ENCODE measurements at places on chromosomes 7 and 10. TPM values are rescaled to one million over a fixed set of nuclear protein-coding genes. Genes with fewer than 3 reads are reported as not detected.

GRCh38 chr10:121927318-121927840 is 452 bp downstream of the ATE1 start:
- DNase-seq, result peak; percentile 72

GRCh38 chr7:106515321-106515720 is 145.6 kb downstream of the CCDC71L start:
- DNase-seq, result no peak

DNA sequence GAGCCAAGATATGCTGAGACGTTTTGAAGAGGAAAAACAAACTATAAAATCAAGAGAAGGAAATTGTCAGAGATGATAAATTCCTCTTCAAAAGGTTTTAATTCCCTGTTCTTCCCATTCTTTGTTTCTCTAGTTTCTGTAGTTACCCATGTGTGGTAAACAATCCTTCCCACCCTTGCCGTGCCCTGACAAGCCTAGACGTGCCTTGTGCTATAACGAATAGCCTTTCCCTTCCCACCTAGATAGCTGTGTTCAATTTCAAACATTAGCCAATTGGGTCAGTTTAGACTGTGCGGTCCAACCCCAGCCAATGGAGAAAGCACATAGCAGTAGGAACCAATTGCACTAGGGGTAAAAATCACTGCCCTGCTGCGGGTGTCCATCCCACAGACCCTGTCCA is 138.1 kb downstream of the RALA start:
- DNase-seq, result no peak

GRCh38 chr10:121245754-121246153 is 352.5 kb downstream of the FGFR2 start:
- DNase-seq, result peak; percentile 48

- DNase-seq, result no peak
Observed at GRCh38 chr10:101826852-101827434, 8.7 kb upstream of the OGA start.

DNA sequence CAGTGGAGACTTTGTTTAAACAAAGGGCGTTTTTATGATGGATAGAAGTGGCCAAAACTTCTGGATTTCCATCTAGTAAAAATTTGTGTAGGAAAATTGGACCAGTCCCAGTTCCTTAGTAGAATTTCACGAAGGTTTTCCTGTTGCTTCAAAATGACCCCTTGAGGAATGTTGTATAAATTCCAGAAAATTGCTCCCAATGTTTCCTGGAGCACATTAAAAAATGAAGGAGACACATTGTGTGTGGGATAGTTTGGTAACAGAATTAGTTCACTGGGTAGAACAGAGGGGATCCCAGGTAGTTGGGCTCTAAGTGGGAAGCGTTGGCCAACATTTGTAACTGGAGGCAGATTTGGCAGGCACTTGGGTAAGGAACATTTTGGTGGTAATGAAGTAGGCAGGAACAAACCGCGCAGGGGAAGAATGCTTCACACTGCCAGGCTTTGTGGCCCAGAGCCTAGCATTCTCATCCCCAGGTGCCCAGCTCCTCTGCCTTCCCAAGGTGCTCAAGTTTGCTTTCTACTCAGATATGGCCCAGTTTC is 758.6 kb downstream of the AUTS2 start:
- DNase-seq, result no peak

GRCh38 chr10:71312811-71313789 is 6.0 kb upstream of the SLC29A3 start:
- DNase-seq, result peak; percentile 22

GRCh38 chr7:96346293-96346953 is 24.5 kb upstream of the SLC25A13 start:
- DNase-seq, result no peak

DNA sequence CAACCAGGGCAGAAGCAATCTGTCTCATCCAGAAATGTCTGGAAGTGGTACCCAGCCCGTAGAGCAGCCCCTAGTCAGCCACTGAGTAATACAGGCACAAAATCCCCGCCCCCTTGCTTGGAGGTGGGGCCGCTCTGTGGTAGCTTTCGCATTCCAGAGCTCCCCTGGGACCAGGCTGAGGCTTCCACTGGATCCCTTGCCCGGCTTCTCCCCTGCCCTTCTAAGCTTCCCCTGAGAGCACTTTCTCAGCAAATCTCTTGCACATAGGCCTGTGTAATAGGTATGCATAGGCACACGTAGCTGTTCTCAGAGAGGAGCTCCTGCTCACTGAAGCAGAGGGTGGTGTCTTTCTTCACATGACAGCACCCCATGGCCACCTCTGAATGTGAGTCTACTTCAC is 144.2 kb downstream of the BMS1 start:
- peak; percentile 43 for DNase-seq

- no peak for DNase-seq
Observed at GRCh38 chr10:83050815-83051214, 1088.5 kb upstream of the GHITM start.

- peak; percentile 49 for DNase-seq
Observed at GRCh38 chr7:47587351-47587750, 5.4 kb upstream of the TNS3 start.

GRCh38 chr7:156184164-156184563 is 371.9 kb upstream of the SHH start:
- no peak for DNase-seq

GRCh38 chr7:42993038-42993437 is 60.9 kb downstream of the MRPL32 start:
- no peak for DNase-seq

- peak; percentile 13 for DNase-seq
Observed at GRCh38 chr10:91287276-91287675, 66.8 kb downstream of the PCGF5 start.

DNA sequence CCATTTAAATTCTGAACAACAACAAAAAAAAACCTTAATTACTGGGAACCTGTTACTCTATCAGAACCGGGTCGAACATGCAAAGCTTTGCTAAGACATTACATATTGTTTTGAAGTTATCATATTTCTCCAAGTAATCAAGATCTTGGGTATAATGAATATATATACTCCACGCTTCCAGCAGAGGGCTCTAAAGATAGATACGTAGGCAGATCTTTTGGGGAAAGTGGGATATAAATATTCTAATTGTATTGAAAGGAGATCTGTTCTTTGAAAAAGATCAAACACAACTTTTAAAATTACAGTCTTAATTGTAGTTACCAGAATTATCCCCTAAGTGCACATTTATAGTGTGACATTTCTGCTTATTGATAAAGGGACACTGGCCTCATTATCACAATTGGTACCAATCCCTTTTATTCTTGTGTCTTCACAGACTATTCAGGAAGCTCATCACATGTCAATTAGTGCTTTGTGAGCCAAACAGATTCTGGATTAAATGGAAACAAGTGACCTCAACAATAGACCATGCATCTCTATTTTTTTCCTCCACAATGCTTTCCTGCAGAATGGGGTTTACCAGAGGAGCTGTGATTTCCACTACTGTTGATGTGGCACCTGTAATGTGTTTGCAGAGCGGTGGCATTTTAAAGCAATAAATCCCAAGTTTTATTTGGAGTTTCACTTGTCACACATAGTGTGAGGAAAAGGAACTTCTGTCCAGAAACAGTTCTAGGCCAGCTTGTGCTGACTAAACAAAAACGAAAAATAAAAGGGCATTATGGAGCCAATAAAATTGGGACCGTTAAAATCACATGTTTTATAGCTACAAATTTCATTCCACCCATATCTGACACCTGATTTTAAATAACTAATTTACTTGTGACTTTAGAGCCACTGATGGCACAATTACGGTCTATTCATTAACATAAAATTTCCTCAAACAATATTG is 122.4 kb downstream of the CTTNBP2 start:
- DNase-seq, result no peak

- DNase-seq, result no peak
Observed at GRCh38 chr7:31648288-31648687, 38.7 kb upstream of the PPP1R17 start.

The SLC26A5 gene
- not detected for total RNA-seq

The PDE6C gene
- total RNA-seq, result not detected

The ZNF12 gene
- total RNA-seq, result 41.6 TPM

The BMPER gene
- 0.47 TPM for total RNA-seq

Measured in SJCRH30 (cell line).